ENCODE measurements at places on chromosomes 1 and 21. TPM values are rescaled to one million over a fixed set of nuclear protein-coding genes. Genes with fewer than 3 reads are reported as not detected.
A peak's percentile ranks its signal among the peaks of the same experiment; 100 is the strongest.

GRCh38 chr21:42151948-42152220 is 67.1 kb upstream of the ABCG1 start:
- no peaks in the 10 kb centered on the region for H3K36me3 ChIP-seq
- no peak overlapping the region for H3K27ac ChIP-seq
- H3K4me1 ChIP-seq = no peaks in the 10 kb centered on the region

DNA sequence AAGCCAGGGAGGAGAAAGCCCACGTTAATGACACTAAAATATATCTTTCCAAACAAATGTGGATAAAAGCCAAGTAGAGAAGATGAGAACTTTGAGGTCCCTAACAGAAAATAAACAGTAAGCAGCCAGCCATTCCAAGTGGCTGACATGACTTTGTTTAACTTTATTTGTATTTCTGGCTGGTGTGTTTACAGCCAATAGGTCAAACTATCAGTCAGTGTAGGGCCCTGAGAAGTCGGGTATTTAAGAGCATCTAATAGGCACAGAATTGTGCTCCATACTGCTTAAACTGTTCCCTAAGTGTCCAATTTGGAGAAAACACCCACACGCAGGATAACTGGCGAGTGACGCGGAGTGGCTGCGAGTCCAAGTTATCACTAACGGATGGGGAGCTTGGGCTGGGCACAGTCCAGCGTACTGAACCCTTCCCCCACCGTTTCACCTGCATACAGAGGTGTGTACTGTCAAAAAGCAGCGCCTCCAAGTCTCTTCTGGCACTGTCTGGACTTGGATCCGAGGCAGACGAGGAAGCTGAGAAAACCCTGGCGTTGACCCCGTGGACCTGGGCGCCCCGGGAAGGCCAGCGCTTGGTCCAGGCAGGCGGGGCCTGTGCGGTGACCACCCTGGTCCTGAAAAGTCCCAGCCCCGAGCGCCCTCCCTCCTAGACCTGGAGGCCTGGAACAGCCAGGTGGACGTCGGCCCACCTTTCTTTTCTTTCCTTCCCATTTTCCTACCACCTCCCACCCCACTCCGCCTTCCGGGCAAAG is 662 bp upstream of the LGALS8 start:
- H3K36me3 ChIP-seq = peaks cover 8% of the 10 kb centered on the region
- peak overlapping the region; percentile 99 for H3K4me3 ChIP-seq
- H3K4me1 ChIP-seq = peaks cover 5% of the 10 kb centered on the region
- H3K27me3 ChIP-seq = no peaks in the 10 kb centered on the region

DNA sequence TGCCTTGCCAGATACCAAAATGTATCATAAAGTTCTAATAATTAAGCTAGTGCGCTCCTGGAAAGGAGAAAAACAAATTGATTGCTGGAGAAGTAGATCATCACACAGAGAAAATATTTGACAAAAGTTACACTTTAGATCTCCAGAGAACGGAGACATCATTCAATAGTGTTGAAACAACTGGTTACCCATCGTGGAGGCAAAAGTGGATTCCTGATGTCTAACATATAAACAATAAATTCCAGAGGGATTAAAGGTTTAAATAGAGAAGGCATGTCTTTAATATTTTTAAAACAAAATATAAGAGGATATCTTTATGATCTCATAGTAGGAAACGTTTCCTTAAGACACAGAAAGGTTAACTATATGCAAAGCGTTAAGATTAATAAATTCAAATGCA is 41.0 kb downstream of the NRIP1 start:
- H3K4me3 ChIP-seq = no peak overlapping the region
- no peaks in the 10 kb centered on the region for H3K4me1 ChIP-seq

- H3K27ac ChIP-seq = no peak overlapping the region
- DNase-seq = no peak
- H3K36me3 ChIP-seq = peaks cover 15% of the 10 kb centered on the region
- H3K4me1 ChIP-seq = peaks cover 11% of the 10 kb centered on the region
Measured at GRCh38 chr1:173870252-173871075, 2.3 kb downstream of the ZBTB37 start.

DNA sequence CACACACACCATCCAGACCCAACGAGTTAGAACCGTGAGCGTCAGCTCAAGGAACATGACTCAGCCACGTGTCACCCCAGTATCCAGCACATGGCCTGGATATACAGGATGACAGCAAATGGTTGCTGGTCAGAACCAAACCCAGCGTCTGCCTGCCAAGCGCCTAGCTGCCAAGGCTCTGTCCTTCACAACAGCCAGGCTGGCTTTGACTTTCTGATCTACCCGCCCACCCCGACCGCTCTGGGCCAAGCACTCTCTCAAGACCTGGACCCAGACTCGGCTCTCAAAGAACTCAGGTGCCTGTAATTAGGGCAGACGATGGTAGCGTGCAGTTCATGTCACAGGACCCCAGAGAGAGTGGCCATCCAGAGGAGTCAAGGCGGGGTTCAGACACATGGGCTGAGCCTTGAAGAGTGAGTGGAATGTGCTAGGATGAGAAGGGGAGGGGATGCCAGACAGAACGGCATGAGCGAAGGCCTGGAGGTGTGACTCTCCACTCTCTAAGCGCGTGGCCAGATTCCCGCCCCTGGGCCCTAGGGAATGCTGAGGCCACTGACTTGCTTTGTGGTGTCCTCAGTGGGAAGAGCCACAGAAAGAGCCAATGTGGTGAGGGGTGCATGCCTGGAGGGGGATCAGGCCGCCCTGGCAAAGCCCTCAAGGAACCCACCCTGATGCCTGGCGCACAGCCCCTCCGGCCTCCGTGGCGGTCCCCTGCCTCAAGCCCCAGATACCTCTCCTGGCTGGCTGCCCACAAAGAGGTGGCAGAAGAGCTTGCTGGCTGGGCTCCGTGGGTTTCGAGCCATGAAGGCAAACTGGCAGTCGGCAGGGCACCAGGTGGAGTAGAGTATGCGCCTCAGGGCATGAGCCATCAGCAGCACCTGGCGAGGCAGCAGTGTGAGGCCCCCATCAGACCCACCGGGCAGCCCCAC is 7.0 kb downstream of the SH2D5 start:
- H3K36me3 ChIP-seq = no peaks in the 10 kb centered on the region
- no peak overlapping the region for H3K4me3 ChIP-seq
- no peaks in the 10 kb centered on the region for H3K4me1 ChIP-seq

GRCh38 chr1:245003246-245003645 is 138.9 kb upstream of the HNRNPU start:
- no peak overlapping the region for H3K27ac ChIP-seq
- H3K36me3 ChIP-seq = no peaks in the 10 kb centered on the region
- no peaks in the 10 kb centered on the region for H3K27me3 ChIP-seq
- H3K4me3 ChIP-seq = no peak overlapping the region
- DNase-seq = no peak
- peaks cover under 1% of the 10 kb centered on the region for H3K4me1 ChIP-seq

- no peak overlapping the region for H3K4me3 ChIP-seq
- peaks cover 8% of the 10 kb centered on the region for H3K36me3 ChIP-seq
- no peaks in the 10 kb centered on the region for H3K27me3 ChIP-seq
- no peak for DNase-seq
- no peaks in the 10 kb centered on the region for H3K4me1 ChIP-seq
Measured at GRCh38 chr1:209634005-209634737, 18.1 kb downstream of the LAMB3 start.

DNA sequence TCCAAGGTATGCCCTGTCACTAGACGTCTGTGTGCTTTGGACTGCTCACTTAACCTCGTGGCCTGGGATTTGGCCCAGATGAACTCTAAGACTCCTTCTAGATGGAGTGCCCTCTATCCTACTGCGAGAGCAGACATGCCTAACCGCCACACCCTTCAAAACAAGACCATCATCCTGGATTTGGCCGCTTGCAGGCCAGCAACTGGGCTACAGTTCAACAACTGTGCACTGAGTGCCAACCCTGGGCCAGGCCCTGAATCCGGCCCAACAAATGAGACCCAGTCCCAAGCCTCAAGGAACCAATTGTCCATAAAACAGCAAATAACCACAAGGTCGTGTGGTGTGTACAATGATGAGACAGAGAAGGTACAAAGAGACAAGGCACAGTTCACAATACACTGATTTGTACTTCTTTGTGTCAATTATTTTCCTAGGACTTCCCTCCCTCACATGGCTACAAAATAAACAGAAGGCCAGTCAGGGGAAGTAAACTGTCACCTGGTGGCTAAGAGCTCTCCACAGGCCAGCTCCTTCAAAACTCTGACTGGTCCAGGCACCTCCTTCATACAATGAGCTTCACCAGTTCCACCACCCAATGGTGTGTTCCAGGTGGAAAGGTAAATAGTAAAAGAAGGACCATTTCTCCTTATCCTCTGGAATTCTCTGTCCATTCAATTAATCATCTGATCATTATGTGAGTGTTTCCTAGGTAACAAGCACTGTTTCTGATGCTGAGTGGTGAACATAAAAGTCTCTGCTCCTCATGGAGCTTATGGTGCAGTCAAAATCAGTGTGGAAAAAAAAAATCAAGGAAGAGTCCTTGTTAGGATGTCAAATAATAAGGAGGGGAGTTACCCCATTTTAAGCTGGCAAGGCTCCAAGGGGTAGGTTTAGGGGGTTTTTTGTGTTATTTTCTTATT is 60.4 kb downstream of the CAPZB start:
- no peak overlapping the region for H3K4me3 ChIP-seq
- DNase-seq = no peak
- H3K36me3 ChIP-seq = no peaks in the 10 kb centered on the region

The BMP8B gene
- total RNA-seq = 9.5 TPM

The TSSK3 gene
- total RNA-seq = 1.6 TPM

The AZIN2 gene
- total RNA-seq = 7.8 TPM

The CD84 gene
- total RNA-seq = 0.02 TPM
